ENCODE measurements at places on chromosomes 11 and 22.

GRCh38 chr11:112771851-112772250 lies 189.4 kb upstream of the NCAM1 start:
- no peak for DNase-seq

- DNase-seq = no peak
Observed at GRCh38 chr11:4063348-4063747, 31.3 kb upstream of the RRM1 start.

DNA sequence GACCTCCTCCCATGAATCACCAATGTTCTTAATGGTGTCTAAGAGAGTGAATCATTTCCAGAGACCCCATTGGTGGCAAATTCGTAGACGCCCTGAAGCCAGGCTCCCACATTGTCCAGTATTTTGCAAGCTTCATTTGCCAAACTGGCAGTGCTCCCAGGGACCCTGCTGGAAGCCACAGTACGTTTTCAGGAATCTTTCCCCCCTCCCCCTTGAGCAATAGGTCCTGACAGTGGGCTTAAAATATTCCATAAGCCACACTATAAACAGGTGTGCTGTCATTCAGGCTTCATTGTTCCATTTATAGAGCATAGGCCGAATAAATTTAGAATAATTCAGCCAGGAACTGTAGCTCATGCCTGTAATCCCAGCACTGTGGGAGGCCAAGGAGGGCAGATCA lies 125.3 kb downstream of the MORC2 start:
- DNase-seq = no peak

GRCh38 chr22:30452861-30453260 lies 19.0 kb downstream of the SEC14L3 start:
- no peak for DNase-seq

DNA sequence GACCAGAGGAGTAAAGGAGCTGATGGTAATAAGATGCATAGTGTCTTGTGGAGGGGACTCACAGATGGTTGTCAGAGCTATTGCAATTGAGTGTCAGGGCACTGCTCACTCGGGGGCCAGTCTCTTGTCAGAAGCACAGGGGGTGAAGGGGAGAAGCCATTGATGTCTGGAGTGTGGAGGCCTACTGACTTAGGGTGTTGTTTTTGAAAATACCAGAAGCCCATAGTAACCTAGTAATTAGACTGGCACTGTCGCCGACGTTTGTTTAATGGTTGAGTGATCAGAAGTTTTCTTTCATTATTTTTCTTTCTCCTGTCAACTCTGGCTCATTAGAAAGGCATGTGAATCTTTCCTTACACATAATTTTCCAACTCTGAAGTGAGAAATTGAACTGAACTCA lies 151.6 kb upstream of the TENM4 start:
- no peak for DNase-seq

DNA sequence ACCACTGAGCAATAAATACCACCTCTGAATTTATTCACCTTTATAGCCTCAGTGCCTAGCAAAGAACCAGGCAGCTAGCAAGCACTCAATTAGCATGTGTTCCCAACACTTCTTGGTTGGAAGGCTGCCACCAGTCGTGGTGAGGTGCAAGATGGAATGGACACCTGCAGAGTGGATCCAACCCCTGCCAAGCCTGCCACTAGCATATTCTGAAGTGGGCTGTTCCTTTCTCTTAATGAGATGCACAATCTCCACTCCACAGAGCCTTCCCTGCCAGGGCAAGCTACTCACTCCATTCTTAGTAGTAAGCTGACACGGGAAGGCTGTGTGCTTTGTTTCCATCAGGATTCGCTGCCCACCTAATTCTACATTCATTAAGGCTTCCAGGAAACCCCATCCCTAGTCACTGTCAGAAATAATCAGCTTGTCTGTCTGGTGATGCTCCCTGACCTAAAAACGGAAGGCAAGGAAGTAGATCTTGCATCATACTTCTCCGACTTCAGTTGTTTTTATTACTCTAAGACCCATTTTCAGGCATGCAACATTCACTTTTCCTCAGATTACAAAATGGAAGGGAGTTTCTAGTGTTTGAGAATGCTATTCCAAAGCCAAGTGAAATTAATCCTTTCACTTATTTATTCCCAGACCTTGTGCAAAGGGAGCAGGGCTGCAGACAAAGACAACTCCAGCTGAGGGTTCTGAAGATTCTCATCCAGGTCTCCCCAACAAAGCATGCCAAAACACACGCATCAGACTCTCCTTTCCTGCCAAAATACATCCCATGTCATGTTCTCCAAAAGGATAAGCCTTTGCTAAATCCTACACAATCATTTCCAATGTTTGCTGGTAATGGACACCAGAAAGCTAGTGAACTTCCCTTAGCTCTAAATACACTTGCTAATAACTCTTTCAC lies 128.0 kb downstream of the TENM4 start:
- DNase-seq = no peak

DNA sequence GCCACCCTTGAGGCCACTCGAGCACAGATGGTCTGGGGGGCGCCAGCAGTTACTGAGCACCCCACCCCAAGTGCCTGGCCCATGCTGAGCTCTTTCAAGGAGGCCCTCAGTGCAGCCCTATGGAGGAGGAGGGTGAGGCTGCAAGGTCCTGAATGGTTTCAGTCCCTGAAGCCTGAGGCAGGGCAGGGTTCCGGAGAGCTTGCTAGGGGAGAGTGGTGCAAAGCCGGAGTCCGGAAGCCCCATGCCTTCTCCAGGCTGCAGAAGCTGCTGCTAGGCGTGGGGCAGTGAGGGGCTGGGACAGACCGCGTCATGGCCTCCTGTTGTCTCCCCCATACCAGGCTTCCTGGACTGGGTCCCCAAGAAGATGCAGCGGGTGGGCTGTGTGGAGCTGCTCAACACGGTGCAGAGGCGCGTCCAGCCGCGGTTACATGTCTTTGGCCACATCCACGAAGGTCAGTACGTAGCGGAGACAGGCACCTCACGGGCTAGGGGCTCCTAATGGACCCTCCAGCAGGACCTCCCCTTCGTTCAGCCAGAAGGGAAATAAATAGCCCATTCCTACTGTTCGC lies 90.6 kb downstream of the MPPED1 start:
- no peak for DNase-seq

DNA sequence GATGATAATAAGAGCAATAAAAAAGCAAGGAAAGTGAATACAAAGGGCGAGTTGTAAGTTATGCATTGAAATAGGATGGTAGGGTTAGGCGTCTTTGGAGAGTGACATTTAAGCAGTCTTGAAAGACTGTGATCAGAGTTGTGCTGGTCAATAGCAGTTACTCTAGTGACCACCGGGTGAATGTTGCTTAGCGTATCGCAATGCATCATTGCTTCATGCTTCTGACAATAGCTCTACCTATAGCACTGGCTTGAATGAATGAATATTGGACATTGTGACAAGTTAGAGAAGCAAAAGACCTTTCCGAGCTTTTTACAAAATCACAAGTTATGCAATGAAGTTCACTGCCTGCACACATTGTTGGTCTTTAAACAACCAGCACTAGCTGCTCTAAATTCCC lies 7.7 kb upstream of the OR8B12 start:
- DNase-seq = no peak

GRCh38 chr11:125165843-125166763 lies 1.6 kb downstream of the PKNOX2 start:
- no peak for DNase-seq

DNA sequence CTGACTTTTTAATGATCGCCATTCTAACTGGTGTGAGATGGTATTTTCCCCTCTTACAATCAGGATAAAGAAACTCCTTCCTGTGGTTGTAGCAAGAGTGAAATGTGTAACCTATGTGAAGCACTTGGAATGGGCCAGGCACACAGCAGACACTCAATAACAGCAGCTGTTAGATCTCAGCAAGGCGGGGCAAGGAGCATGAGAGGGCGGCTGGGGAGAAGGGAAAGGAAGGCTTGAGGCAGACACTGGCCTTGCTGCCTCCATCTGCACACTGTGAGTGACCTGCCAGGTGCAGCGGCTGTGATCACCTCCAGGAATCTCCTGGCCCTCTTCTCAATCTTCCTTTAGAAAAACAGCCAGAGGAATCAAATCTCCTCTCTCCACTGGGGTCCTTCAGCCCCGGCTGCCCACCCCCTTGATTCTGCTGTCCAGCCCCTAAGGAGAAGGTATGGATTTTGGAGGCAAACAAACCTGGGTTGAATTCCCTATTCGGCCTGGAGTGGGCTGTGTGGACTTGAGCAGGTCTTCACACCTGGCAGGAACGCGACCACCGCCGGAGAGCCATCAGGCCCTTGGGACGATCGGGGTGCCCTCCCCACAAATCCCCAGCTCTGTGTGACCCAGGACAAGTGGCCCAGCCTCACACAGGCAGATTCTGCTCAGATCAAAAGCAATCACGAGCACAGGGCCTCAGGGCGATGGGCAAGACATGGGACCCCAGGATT lies 49.0 kb downstream of the RPUSD4 start:
- no peak for DNase-seq

DNA sequence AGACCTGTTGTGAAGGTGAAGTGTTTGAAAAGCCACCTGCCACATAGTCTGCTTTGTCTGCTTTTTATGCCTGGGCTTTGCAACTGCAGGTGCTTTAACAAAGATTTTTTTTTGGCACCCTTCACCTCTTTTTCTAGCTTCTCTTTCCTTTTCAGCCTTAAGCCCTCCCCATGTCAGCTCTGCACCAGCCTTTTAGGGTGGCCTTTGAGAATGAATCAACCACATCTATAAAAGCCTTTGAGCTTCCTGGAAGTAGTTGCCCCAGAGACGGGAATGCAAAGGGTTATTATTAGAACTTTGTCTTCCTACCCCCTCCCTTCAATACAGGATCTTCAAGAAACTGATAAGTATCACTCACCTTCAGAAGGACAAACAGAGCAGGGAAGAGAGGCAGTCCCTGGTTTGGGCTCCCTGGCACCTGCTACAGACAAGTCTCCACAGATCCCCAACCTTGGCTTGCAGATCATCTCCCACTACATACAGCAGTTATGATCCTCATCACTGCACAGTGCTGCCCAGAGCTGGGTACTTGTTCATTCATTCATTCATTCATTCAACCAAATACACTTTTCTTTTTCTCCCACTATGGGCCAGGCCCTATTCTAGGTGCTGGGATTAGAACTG lies 8.0 kb downstream of the PVALB start:
- no peak for DNase-seq

- no peak for DNase-seq
Observed at GRCh38 chr11:70552167-70553150, 154.1 kb downstream of the CTTN start.

- no peak for DNase-seq
Observed at GRCh38 chr11:18307461-18308139, 14.3 kb downstream of the HPS5 start.

DNA sequence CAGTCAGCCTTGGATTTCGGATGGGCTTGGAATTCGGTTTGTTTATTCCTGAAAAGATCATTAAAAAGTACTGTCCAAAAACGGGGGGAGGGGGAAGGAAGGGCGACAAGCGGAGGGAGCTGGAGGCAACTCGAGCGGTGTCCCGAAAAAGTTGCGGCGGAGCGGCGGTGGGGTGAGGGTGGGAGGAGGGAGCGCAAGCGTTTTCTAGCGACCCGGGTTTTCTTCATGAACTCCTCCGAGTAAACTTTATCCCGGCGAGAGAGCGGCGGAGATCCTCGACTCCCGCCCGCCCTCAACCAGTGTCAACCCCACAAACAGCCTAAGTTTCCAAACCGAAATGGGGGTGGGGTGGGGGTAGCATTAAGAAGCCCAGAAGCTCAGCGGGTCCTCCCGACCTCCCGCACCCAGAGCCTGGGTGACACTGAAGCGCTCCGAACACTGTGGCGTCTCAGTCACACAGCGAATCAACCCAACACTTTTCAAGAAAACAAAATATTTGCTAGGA lies 133.0 kb upstream of the C11orf58 start:
- DNase-seq = no peak

- no peak for DNase-seq
Observed at GRCh38 chr11:66976028-66976467, 944 bp downstream of the C11orf86 start.

DNA sequence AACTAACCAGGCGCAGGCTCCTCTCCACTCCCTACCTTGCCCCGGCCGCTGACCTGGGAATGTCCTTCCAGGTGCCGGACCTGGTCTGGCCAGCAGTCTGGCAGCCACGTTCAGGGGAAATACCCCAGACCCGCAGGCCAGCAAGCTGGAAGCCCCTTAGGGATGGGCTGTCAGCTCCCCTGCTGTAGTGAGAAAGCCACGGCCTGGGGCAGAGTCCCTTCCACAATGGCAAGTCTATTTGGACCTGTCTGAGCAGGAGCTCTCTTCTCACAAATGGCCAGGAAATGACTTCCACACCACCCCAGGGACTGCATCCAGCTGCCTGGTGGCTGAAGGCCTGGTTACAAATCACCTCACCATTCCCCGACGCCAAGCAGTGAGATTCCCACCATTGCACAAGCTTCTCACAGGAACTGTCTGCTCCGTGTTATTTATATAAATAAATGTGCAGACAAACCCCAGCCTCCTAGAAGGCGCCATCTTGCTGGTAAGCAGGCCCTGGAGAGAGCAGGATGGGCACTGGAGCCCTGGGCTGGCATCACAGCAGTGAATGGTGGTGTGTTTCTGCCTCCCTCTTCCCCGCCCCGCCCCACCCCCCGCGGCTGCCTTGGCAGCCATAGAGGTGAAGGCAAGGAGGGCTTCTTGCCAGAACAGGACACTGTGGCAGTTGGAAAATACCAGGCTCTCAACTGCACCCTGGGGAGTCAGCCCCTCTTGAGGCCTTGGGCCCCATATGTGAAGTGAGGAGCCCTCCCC lies 23.7 kb downstream of the RSPH14 start:
- DNase-seq = no peak

DNA sequence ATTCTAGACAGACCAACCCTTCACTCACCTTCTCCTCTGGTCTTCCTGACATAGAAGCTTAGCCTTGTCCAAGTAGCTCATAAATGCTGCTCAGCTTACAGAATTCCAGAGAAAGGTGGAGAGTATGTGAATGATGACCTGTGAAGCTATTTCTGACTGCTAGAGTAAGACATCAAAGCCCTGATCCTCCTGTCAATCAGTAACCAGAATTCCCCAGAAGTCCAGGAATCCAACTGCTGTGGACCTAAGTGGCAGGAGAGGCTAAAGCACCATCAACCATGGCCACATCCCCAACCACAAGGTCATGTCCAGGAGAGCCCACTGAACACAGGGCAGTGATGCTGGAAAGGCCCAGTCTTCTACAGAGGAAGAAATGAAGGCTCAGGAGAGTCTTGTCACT lies 2.6 kb downstream of the OR51G2 start:
- no peak for DNase-seq

DNA sequence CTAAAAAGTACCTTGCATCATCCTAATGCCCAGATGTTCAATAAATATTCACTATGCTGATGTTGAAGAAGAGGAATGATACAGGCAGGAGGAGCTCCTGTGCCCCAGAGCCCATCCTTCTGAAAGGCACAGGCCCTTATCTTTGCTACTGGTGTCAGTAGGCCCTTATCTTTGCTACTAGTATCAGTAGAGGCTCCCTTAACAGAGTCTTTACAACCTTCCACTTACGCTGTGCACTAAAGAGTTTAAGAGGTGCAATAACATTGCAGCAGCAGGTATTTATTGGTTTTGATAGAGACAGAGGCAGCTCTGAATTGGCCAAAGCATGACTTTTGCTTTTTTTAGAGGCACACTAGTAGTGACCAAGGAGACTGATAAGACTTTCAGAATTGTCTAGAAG lies 174.4 kb downstream of the TENM4 start:
- DNase-seq = no peak

Data from stimulated activated CD4-positive, alpha-beta T cell treated with anti-CD3 and anti-CD28 coated beads, TNF-alpha, amount 100 ng/mL, for 1 hour (primary cell).